ENCODE measurements at places on chromosomes 11 and 22.

- DNase-seq = no peak
These were observed 5.9 kb downstream of the IGSF9B start for GRCh38 chr11:133950874-133951326.

DNA sequence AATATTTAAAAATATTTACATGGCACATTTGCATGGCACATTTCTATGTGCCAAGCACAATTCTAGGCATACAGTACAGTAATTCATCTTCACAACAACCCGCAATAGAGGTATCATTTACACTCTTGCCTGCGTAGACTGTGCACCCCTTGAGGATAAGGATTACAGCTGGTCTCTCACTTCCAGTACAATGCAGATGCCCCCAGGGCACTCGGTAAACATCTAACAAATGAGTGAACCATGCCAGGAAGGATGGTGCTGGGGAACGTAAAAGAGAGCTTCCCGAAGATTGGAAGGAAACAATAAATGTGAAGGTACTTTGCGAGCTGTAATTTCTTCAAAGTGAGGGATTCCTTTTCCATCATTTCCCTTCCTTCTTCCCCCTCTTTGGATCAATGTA lies 1.3 kb downstream of the PRPF19 start:
- DNase-seq = no peak

DNA sequence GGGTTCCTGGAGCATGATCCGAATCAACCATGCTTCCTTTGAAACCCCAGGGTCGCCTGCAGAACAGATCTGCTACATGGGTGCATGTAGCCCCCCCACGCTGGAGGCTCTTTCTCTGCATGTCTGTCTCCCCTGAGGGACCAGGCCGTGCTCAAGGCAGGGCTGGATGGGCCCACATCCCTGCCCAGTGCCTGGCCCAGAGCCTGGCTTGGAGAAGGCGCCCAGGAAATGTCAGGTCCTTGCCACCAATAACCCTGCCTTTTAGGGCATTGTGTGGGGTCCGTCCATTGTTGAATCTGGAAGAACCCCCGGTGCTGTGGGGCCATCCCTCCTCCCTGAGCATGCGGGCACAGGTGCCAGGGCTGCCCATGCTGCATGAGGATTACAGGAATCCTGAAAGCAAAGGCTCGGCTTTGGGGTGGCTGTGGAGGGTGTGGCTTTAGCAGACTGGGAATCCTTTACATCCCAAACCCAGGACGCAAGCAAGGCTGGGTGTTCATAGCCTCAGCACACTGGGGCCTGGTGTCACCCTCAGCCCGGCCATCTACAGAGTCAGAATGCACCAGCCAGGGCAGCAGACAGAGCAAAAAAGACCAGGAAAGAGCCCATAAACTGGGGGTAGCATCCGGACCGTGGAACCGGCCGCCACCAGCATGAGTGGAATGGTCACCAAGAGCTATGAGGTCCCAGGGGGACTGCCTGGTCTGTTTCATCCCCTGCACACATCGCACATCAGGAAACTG lies 48.2 kb downstream of the RTL6 start:
- no peak for DNase-seq

DNA sequence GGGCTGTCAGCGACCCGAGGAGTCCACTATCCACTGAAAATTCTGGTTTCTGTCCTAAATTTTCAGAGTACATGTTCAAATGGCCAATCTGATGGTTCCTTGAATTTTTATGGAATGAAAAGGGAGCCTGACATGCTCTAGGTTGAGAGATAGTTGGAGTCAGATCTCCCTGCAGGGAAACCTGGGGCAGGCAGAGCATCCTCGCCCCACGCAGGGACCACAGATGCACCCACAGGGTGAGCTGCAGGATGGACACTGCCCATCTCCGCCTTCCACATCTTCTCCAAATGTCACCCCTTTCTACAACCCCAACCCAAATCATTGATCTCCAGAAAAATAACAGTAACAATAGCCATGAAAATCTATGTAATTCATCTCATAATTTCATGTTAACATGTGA lies 114.2 kb upstream of the IGLL5 start:
- no peak for DNase-seq

DNA sequence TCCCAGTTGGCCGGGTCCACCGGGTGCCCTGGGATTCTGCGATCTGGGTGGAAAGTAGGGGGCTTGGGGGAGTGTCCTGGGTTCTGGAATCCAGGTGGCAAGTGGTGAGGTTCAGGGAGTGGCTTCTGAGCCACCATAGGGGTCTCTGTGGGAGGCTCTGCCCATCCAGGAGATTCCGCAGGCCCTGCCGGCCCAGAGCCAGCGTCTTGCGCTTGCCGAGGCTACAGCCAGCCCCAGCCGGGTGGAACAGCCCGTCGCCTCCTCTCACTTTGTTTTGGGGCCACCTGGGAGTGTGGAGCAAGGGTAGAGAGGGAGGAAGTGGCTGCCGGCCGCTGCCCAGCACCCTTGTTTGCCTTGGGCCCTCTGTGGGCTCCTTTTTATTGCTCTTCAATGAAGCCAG lies 60.6 kb upstream of the PPP6R3 start:
- no peak for DNase-seq

- no peak for DNase-seq
These were observed 98.7 kb downstream of the MPPED1 start for GRCh38 chr22:43510281-43511070.

DNA sequence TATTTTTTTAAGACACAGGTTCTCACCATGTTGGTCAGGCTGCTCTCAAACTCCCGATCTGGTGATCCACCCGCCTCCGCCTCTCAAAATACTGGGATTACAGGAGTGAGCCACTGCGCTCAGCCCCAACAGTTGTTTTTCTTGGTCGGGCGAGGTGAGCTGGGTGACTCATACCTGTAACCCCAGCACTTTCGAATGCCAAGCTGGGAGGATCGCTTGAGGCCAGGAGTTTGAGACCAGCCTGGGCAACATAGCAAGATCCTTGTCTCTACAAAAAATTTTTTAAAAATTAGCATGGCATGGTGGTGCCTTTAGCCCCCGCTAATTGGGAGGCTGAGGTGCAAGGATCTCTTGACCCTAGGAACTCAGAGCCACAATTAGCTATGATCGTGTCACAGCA lies 7.0 kb upstream of the NF2 start:
- DNase-seq = no peak

GRCh38 chr11:76808996-76809395 lies 25.8 kb downstream of the TSKU start:
- DNase-seq = no peak

DNA sequence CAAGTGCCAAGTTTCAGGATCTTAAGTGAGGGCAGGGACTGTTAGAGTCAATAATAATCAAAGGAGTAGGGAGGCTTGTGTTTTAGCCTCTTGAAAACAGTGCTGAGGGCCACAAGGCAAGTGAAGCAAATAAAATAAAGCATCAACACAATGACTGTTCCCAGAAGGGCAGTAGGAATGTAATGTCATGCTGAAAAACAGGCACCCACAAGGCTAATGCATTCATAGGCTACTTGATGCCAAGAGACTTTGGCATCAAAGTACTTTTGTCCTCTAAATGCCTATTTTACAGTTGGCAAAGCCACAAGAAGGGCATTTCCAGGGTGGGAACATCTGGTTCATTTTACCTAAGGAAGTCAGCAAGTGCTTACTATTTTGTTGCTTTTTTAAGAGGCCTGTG lies 22.9 kb downstream of the RAB39A start:
- DNase-seq = no peak

DNA sequence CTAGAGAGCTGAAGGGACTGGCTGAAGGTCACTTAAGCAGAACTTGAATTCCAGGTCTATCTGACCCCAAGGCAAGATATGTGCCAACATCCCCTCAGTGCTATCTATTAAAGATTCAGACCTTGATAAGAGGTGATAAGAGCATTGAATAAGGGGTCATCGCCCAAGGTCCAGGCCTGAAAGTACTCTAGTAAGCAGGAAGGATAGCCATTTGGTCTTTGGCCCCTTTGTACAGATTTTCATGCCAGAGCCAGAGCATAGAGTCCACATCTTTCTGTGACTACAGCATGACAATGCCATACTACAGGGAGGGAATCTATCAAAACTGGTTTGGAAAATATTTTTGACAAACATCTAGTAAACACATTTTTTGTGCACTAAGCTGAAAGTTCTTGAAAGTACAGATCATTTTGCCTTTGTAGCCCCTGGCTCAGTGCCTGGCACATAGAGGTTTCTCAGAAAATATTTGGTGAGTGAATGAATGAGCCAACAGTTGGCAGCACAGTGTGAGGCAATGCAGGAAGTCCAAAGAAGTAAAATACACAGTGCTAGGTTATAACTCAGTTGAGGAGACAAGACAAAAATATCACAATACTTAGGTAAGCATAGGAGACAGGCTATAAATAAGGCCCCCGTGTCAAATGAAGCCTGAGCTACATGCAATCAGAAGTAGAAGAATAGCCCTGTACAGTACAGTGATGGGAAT lies 15.1 kb upstream of the RRAS2 start:
- no peak for DNase-seq

DNA sequence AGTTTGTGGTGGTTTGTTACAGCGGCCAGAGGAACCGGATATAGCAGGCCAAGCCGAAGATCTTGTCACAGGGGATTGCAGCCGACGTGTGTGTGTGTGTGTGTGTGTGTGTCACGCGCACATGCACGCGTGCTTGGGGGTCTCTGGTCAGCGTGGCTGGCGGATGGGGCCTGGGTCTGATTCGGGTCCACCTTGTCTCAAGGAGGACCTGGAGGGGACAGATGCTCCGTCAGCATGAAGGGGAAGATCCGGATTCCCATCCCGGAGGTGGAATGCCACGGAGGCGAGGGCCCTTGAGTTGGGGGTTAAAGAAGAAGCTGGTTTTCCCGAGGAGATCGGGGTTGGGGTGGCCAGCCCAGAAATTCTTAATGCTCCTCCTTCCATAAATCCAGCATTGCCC lies 1237.8 kb downstream of the BRD1 start:
- no peak for DNase-seq

DNA sequence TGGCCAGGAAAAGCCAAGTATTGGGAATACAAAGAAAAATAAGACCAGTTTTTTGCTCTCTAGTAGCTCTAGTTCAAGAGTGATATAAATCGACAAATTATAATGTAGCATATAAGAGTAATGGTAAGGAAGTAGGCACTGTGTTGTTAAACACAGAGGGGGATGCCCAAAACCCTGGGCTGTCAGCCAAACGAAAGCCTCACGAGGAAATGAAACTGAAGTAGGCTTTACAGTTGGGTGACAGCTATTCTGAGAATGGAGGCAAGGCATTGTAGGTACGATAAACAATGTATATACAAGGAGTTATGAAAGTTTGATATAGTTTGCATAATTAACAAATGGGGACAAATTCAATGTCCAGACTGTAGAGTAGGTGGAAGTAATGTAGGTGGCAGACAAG lies 176.4 kb downstream of the FAM181B start:
- no peak for DNase-seq

DNA sequence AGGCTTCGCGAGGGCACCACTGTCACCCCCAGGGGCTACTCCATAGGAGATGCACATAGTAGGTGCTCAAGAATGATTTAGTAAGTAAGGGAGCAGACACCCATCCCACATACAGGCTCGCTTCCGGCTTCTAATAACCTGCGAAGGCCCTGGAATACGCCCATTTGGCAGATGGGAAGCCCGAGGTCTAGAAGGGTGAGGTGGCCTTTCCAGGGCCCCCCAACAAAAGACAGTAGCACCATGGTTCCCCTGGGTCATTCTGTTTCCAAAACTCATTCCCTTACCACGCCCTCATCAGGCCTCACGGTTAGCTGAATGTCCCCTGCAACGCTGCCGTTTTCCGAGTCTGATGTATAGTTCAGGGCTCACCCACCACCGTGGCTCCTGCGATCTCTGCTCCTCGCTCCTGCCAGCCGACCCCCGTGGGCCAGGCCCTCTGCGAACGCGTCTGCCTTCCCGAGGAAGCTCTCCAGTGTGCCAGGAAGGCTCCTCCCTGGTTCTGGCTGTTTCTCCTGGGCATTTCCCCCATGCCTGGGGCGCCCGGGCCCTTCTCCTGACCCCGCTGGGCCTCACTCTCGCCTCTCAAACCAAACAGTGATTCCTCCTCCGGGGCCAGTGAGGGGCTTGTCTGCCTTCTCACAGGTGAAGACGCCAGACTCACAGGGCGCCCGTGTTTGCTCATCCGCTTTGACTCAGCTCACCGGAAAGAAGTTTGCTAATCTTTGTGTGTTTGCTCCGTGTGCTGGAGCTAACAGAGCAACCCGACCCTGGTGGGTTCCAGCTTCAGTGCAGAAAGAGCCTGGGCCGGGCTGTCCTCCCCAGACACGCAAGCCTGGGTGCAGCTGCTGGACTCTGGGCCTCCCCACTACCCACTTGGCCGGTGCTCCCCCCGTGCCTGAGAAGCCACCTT lies 86.6 kb downstream of the RTL6 start:
- DNase-seq = no peak

DNA sequence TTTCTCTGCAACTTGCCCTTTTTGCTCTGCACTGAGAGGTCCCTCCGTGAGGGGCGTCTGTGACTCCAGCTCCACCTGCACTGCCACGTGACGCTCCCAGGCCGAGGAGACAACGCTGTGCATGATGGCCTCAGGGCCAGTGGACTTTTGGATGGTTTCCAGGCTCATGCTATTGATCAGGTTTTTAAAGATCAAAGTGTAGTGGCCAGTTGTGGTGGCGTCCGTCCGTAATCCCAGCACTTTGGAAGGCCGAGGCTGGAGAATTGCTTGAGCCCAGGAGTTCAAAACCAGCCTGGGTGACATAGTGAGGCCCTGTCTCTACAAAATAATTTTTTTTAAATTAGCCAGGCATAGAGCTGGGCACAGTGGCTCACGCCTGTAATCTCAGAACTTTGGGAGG lies 16.1 kb downstream of the RPL3 start:
- DNase-seq = no peak

- no peak for DNase-seq
These were observed 123.3 kb upstream of the THY1 start for GRCh38 chr11:119545978-119546915.

GRCh38 chr11:45155058-45155551 lies 8.7 kb downstream of the PRDM11 start:
- no peak for DNase-seq

DNA sequence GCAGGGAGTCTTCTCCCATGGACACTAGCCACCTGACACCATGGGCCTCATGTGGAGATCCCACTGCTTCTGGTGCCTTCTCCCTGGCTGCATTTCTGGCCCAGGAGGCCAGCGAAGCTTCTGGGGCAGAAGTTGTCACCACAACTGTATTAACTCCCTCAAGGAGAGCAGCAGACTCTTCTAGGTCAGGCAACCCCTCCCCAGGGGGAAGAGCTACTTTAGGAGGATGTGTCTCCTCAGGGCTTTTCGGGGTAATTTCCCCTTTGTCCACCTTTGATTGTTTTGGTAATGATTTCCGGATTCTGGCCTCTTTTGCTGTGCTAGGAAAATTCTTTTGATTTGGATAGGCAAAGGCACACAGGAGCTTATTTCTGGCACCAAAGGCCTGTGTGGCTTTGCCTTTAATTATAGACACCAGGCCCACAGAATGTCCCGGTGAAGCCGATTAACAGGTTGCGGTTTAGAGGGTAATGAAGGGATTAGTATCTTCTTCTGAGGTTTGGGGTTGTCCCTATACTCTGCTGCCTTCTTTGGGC lies 8.9 kb upstream of the UCP2 start:
- DNase-seq = no peak

DNA sequence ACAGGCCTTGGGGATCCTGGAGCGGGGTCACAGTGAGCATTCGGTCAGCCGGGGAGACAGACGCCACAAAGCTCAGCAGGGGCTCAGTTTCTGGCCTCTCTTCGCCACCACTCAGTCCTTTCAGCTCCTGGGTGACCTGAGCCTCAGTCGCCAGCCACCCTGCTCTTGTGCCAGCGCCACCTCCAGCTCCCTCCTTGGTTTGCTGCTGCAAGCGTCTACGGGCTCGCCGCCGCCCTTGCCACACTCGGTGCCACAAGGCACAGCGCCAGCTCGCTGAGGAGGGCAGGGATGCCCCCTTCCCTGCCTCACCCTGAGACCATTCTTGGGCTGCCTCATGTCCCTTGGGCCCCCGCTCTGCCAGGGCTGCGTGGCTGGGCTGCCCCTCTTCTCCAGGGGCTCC lies 1.5 kb upstream of the EEF1G start:
- DNase-seq = peak; percentile 58

- no peak for DNase-seq
These were observed 59.9 kb downstream of the SYT13 start for GRCh38 chr11:45225961-45226871.
